ENCODE measurements at places on chromosomes 5 and 9.

DNA sequence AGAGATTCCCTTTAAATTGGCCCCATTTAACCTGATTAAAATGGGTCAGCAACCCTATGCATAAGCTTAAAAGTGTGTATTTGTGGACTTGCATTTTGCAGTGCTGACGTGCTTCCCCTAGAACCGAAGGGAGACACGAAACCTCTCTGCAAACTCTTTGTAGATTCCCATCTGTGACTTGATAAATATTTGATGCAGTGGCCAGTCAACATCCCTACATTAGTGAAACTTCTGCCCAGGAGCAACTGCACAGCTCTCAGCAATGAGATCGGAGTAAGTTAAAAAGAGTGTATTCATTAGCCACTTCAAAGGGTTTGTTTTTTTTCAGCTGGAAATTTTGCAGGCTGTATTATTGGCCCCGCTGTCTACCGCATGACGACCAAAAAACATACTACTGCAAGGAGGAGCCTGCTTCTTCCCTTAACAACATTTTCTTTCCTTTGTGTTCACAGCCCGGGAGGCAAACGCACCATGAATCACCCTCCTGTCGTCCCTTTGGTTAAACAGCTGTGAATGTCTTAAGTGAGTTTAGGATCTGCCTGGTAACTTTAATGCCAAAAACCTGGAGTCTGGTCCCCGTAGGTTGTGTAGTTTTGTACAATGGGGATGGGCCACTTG is 38.0 kb upstream of the TCERG1 start:
- no peak for DNase-seq

DNA sequence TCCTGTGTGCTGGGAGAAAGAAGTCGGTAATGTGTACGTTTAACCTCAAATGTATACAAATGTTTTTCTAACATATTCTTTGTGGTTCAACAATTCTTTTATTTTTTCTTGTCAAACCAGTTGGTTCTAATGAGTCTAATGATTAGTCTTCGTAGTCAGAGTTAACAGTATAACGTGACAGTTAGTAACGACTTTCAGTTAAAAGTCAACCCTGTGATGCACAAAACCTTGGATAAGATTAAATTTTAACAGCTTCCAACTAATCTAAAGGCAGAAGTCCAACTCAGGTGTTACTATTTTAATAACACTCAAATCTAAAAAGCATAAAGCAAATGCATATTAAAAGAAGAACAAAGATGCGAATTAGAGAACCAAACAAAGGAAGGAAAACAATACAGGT is 47.0 kb downstream of the SEMA6A start:
- DNase-seq, result no peak

- no peak for DNase-seq
Observed at GRCh38 chr9:84151640-84152039, 171.0 kb downstream of the RMI1 start.

DNA sequence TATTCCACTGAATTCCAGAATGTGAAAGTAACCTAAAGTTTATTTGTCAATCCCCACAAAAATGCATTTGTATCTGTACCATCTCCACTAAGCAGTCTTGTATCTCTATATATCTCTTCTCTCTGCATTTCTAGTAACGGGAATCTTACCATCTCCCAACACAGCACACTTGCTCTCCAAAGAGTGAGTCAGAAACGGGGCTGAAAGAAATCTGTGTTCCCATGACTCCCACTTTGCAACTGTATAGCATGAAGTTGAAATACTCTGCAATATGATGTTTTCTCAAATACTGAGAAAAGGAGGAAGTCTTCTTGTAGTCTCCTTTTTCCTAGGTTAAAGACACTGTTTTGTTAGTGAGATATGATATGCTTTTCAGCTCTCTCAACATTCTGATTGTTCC is 848.8 kb upstream of the ACO1 start:
- no peak for DNase-seq

- DNase-seq, result no peak
Observed at GRCh38 chr9:113307396-113307975, 4.3 kb upstream of the RNF183 start.

DNA sequence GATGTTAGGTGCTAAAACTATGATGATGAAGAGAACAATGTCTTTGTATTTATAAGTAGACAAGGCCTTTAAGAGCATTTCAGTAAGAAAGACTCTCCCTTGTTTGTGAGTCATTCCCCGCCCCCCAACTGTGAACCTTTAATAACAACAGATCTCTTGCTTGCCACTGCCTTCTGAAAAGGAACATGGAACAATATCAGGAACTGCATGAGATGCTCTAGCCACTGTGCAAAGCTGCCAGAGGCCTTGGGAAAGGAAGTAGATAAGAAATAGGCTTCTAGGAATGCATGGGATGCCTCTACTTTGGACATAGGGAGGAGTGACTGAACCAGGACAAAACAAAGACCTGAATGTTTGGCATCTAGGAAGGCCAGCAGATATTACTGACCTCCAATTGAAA is 296.1 kb upstream of the MPDZ start:
- no peak for DNase-seq
